ENCODE measurements at places on chromosomes 6 and 20.
A peak's percentile ranks its signal among the peaks of the same experiment; 100 is the strongest.

GRCh38 chr6:4212588-4212987, 77.2 kb upstream of the ECI2 start:
- DNase-seq: no peak

DNA sequence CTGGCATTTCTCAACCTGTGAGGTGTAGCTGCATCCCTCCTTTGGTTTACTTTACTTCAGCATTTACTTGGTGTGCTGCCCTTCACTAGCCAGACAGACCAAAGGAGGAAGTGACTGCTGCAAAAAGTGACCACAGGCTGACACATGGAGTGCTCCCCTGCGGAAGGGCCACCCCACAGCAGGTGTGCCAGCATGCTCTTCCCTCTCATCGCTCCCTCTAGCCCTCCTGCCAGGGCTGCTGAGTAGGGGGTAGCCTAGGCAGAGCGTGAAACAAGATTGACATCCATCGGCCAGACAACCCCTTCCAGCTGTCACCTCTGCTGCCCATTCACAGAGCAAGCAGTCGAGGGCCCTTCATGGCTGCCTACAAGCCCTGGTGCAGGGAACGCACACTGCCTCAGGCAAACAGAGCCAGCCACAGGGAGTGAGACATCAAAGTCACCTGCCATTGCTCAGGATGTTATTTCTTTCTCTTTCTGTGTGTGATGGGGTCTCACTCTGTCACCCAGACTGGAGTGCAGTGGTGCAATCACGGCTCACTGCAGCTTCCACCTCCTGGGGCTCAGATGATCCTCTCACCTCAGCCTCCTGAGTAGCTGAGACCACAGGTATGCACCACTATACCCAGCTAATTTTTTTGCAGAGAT, 102.0 kb upstream of the RPS6KA2 start:
- no peak for DNase-seq

GRCh38 chr6:36612101-36612625, 18.0 kb downstream of the SRSF3 start:
- DNase-seq: no peak

- no peak for DNase-seq
Measured at GRCh38 chr6:113292646-113293422, 564.3 kb upstream of the MARCKS start.

DNA sequence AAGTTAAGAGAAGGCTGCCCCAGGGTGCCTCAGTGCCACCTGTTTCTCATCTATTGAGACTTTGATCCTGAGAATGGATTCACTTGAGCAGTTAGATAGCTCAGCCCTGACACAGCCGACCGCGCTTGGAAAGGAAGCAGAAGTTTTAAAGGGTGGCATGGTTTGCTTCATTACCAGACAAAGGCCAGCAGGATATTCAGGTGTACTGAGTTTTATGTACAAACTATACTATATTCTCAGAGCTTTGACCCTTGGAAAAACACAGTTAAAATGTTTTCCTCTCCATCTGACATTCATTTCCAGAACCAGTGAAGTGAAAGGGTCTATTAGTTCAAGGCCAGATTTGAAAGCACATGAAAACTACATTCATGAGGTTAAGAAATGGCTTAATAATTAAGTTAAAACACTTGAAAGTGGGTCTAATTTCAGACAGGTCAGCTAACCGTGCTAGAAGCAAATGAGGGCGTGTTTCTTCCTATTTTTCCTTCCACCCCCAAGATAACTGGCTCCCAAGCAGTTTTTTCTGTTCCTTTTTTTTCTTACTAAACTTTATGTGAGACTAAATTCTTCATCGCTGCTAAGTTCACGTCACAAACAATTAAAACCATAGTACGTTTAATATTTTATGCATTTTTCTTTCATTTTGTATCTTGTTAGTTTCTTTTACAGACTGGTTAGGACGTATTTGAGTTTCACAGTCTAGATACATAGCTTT, 385.3 kb upstream of the SOX4 start:
- no peak for DNase-seq

DNA sequence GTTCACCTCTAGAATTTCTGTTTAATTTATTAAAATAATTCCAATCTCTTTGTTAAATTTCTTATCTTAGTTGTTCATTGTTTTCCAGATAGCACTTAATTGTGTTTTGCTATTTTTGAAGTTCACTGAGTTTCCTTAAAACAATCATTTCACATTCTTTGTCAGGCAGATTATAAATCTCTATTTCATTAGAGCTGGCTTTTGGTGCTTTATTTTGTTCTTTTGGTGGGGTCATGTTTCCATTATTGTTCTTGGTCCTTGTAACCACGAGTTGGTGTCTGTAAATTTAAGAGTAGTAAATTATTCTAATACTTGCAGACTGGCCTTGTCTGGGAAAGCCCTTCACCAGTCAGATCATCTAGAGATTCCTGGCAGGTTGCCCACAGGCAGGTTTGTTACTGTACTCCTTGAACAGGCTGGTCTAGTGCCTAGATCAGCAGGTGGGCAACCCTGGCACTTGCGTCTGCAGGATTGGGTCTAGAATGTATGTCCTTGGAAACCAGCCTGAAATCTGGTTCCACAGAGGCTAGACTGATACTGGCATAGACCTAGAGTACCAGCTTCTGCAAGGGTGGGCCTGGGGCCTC, 110.4 kb downstream of the ADGB start:
- no peak for DNase-seq

- no peak for DNase-seq
Measured at GRCh38 chr6:162226803-162227202, 500.8 kb downstream of the PRKN start.

DNA sequence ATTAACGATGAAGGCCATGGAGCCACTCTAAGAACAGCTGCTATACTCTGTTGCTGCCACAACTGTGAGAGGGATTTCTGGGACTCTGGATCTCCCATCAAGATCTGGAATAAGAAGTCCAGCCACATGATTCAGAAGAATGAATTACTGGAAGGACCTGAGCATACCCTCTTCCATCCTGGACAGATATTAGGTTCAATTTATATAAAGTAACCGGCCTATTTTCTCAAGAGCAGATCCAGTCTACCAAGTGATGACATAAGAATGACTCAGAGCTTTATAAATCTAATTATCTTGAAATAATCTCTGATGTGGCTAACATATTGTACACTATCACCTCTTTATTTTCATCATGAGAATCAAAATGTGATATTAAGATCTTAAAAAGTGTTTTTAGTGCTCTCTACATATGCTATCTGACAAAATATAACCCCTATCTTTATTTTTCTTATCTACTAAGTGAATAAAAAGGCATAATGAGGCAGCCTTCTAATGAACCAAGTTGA, 45.1 kb downstream of the COL9A1 start:
- DNase-seq: no peak

GRCh38 chr6:46510651-46511050, 19.4 kb upstream of the RCAN2 start:
- no peak for DNase-seq

- no peak for DNase-seq
Measured at GRCh38 chr6:108489699-108490098, 71.0 kb upstream of the FOXO3 start.

- no peak for DNase-seq
Measured at GRCh38 chr6:36127462-36128016, 2.8 kb upstream of the MAPK13 start.

DNA sequence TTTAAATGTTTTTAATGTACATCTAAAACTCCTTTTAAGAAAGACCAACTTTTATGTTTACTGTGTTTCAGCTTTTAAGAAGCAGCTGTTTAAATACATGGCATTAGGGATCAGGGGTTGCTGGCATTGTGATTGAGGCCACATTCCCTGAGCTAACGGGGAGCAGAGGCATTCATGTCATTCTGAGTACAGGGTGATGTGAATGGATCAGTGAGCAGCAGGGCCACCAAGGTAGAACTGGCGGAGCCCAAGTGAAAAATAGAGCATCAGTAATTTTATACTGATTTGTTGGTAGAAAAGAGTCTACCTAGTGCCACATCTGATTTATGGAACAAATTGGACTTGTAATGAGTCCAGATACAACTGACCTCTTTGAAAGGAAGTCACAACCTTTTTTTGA, 467.3 kb downstream of the ADGRB3 start:
- no peak for DNase-seq

DNA sequence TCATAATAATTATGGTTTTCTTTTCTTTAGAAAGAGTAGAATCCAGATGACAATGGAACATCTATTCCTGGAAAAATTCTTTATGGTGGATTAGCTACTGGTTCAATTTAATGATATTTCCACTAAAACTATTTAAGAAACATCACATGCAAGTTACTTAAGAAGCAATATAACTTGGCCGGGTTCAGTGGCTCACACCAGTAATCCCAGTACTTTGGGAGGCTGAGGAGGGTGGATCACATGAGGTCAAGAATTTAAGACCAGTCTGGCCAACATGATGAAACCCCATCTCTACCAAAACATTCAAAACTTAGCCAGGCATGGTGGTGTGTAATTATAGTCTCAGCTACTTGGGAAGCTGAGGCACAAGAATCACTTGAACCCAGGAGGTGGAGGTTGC, 65.9 kb upstream of the SMLR1 start:
- no peak for DNase-seq

DNA sequence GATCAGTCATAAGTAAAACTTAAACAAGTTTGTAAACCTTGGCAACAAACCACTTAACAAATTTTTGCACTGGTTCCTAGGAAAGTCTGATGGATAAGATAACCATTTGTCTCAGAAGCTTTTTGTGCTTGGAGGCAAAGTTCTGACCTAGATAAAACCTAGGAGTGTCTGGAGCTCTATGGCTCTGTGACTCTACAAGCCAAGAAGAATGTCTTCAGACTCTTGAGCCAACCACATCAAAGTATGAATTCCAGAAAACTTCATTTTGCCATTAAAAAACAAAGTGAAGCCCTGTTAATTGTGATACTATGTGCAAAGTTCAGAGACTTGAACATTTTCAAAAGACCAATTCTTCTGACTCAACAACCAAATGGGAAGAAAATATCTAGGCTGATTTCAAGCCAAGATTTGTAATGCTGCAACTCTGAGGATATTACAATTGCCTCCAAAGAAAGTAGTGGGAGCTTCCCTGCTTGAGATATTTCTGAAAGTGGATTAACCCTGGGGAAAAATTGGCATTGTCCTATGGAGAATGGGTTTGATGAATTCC, 158.1 kb upstream of the FOXQ1 start:
- no peak for DNase-seq

GRCh38 chr6:53869964-53870363, 75.2 kb downstream of the LRRC1 start:
- no peak for DNase-seq

GRCh38 chr6:32761072-32761471, 2.3 kb downstream of the HLA-DQB2 start:
- DNase-seq: no peak

DNA sequence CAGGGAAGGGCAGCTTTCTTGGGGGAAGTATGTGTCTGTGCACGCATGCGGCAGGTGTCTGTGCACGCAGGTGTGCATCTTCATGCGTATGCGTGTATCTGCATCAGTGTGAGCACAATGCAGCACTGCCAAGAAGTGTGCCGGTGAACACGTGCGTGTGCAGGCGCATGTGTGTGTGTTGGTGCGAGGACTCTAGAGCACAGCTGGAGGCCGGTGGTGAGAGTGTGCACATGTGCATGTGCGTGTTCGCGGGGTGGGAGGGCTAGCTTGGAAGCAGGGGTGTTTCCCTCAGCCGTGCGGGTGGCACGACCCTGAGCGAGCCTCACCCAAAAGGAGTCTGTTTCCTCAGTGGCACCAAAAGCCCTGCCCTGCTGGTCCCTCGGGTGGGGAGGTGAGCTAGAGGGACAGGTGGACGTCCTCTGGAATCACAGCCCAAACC, 7.5 kb downstream of the SLC17A9 start:
- no peak for DNase-seq

GRCh38 chr6:108243836-108244235, 17.0 kb downstream of the SNX3 start:
- DNase-seq: no peak

DNA sequence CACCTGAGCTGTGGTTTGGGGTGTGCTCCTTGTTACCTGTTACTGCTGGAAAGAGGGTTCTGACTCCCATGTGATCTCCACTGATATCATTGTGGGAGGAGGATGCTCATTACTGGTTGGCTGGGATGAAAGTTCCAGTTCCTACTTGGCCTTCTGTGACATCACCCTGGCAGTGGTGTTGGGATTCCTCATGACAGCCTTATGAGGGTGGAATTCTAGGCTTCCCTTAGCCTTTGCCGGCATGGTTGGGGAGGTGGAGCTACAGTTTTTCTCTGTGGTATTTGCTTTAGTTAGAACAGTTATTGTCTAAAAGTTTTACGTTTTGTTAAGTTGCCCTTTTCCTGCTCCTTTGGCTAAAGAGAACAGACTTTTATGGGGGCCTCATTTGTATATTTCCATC, 112.1 kb downstream of the AFG1L start:
- DNase-seq: no peak

DNA sequence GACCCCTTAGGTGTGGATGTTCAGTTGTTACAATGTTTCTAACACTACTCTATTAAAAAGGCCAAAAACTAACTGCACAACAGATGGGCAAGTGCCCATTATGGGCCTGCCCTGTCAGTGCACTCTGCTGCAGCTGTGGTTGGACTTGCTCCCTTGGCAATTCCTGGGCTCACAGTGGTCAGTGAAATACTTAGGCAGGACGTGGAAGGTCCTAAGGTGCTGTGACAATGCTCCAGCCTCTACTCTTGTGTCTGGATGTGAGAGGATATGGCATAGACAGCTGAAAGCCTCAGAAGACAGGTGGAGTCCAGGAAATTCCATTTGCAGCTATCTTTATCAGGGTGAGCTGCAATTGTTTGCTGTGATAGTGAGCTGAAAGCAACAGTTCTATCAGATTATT, 136.5 kb upstream of the OLIG3 start:
- no peak for DNase-seq

GRCh38 chr6:112113431-112113830, 26.0 kb downstream of the FAM229B start:
- no peak for DNase-seq

- DNase-seq: no peak
Measured at GRCh38 chr6:152748843-152749242, 1.8 kb upstream of the VIP start.

DNA sequence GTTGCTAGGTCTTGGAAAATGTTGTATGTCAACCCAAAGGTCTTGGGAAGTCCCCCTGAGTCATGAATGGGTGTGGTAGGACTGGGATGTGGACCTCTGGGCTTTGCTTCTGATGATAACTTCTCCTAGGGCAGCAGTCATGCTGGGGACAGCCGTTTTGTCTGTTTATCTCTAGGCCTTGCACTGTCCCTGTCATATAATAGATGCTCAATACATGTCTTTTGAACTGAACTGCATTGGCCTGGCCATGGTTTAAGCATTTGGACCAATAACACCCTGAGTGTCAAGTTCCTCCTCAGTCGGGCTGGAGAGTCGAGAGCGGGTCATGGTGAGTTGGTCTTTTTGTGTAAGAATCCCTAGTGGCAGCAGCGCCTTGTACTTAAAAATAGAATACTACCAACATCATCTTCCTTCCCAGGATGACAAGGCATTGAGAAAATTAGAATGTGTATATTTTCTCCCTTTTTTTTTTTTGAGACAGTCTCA, 43.1 kb downstream of the E2F3 start:
- no peak for DNase-seq

DNA sequence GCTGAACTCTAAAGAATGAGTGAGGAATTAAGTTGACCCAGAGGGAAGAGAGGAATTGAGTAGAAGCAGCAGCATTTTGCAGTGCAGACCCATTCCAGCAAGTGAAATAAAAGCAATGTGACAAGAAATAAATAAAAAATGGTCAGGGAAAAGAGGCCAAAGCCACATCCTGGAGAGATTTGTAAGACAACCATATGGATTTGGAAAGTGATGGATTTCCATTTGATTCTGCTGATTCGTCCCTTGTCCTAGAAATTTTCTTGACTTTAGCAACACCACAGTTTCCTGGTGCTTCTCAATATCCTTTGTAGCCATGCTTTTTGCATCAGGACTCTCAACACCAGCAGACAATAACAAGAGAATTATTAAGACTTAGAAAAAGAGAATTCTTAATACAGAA, 29.8 kb downstream of the ANKEF1 start:
- no peak for DNase-seq

GRCh38 chr6:99151634-99152346, 197.7 kb downstream of the FAXC start:
- DNase-seq: peak; percentile 33

All from DND-41 (cell line).